ENCODE measurements at places on chromosomes 11 and 22.

- no peak for DNase-seq
Observed at GRCh38 chr11:32115446-32115845, 24.6 kb downstream of the RCN1 start.

- no peak for DNase-seq
Observed at GRCh38 chr11:116720895-116721294, 51.9 kb downstream of the BUD13 start.

DNA sequence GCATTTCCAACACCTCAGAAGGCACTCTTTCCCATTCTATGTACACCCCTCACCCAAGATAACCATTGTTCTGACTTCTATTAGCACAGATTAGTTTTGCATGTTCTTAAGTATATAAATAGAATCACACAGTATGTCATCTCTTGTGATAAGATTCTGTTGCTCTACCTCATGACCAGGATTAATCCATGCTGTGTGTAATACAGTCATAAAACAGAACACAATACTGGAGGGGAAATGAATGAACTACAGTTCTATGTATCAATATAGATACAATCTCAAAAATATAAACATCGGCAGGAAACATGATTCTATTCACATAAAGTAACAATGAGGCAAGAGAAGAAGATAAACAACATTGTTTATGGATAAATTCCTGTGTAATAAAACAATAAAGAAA lies 151.5 kb downstream of the ATG16L2 start:
- no peak for DNase-seq

GRCh38 chr11:8219257-8220021 lies 44.2 kb downstream of the LMO1 start:
- DNase-seq, result no peak

DNA sequence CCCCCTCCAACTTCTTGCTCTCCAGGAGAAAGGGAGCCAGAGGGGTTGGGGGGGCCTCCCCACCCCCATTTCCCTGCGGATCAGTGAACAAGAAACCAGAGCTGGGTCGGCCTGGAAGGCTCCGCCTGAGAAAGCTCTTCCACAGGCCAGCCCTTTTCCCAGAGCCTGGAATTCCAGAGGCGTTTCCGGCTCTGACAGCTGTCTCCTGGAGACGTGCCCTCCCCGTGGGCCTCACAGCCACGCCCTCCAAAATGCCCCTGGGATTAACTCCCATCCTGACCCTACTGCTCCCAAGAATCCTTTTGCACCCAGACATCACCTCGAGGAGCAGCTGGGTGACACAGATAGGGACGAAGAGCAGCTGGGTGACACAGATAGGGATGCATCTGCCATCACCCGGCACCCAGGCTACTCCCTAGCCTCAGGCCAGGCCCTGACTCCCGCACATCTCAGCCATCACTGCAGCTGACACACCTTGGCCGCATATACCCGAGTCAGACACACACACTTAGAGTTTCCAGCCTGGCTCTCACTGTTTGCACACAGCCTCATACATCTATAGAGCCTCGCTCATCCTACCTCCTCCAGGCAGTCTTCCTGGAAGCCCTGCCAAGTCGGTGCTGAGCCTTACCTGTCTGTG lies 7.6 kb upstream of the CDC42EP1 start:
- DNase-seq, result no peak

GRCh38 chr22:49092716-49093115 lies 735.0 kb downstream of the BRD1 start:
- DNase-seq, result no peak

DNA sequence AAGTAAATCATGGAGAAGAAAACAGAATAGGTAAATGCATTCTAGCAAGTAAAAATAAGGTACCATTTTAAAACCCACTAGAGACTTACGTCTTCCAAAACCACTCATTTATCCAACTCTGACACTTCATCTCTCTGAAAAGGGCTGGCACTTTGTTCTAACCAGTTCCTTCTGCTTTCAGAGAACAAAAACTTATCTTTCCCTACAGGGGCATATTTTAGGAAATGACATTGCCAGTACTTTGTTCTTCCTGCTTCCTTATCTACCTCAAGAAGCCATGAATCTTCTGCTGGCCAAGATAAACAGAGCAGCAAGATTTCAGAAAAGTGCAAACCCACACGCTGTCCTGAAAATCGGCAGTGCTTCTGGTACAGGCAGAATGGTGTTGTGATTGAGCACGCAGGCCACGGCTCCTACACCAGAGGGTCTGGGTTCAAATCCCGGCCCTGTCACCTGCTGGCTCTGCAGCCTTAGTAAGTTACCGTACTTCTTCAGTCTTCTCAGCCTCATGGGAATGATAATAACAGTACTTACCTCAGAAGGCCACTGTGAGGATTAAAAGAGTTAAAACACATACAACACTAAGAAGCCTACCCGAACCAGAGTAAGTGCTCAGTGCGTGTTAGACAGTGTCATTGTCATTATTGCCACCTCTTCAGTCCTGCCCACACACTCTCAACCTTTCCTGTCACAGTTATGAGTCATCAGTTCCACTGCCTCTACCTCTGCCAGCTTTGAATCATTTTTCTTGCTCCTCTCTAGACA lies 11.0 kb downstream of the MPZL3 start:
- DNase-seq, result no peak

- peak; percentile 68 for DNase-seq
Observed at GRCh38 chr22:36117053-36117554, 43.5 kb downstream of the APOL3 start.

- DNase-seq, result peak; percentile 57
Observed at GRCh38 chr11:66663741-66664296, 13.9 kb downstream of the RBM4B start.

DNA sequence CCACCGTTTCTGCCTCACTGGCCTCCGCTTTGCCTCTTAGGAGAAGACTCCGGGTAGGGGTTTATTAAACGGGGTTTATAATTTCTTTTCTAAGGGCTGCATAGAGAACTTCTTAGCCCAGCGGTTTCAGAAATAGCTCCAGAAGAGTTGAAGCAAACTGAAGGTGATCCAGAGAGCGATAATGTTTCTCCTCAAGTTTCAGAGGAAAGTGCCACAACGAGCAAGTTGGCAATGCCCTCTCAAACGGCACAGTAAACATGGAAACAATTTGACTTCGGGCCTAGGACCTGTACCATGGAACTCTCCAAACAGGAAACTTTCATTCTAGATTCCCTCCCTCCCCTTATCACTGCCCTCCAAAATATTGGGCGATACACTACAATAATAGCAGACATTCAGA lies 1.0 kb downstream of the ADSL start:
- no peak for DNase-seq

GRCh38 chr22:18111759-18112330 lies 1.2 kb downstream of the TUBA8 start:
- DNase-seq, result no peak

GRCh38 chr22:48118654-48119053 lies 1356.2 kb downstream of the TBC1D22A start:
- DNase-seq, result no peak

DNA sequence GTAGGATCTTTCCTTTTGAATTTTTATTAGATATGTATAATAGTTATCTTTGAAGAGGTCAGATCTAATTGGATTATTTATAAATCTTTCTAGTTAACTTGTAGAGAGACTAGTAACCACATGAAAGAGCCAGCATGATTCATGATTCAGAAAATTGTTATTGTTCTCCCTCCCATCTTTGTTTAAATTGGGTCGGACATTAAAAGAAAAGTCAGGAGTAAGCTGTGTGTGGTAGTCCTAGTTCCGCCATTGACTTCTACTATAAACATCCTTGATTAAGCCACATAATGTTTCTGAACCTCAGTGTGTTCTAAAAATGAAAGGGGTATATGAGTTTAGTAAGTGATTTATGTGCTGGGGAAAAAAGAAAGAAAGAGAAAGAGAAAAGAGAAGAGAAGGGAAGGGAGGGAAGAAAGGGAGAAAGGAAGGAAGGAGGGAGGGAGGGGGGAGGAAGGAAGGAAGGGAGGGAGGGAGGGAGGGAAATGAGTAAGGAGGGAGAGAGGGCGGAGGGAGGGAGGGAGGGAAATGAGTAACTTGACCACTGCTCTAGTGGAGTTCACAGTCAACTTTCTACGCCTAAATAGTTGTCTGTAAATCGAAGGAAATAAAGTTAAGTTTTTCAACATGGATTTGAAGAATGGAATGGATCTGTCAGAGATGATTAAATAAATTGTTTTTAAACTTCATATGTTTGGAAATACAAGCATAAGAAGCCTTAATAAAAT lies 32.9 kb downstream of the SIK2 start:
- no peak for DNase-seq

GRCh38 chr11:127115844-127116243 lies 115.3 kb upstream of the KIRREL3 start:
- DNase-seq, result no peak

GRCh38 chr11:133598906-133599305 lies 66.6 kb upstream of the OPCML start:
- DNase-seq, result no peak

- no peak for DNase-seq
Observed at GRCh38 chr22:49983148-49984042, 22.8 kb downstream of the PIM3 start.

DNA sequence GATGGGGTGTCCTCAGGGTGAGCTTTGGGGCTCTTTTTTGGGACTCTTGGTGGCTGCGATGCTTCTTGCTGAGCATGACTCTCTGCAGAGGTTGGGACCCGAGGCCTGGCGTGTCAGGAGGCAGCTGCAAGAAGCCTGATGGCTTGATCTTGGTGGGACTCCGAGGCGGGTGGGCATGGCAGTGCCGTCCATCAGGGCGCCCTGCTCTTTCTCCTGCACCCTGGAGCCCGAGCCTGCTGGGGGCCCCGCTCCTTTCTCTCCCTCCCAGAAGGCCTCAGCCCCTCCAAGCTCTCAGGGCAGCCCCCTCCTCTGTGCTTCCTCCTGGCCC lies 432.7 kb downstream of the TBC1D22A start:
- DNase-seq, result no peak
